ENCODE measurements at places on chromosomes 4 and X.

GRCh38 chr4:28682847-28683246 is 1822.2 kb downstream of the STIM2 start:
- H3K36me3 ChIP-seq: no peaks in the 10 kb centered on the region
- no peaks in the 10 kb centered on the region for H3K27me3 ChIP-seq
- no peak overlapping the region for H3K4me3 ChIP-seq
- no peak for DNase-seq

DNA sequence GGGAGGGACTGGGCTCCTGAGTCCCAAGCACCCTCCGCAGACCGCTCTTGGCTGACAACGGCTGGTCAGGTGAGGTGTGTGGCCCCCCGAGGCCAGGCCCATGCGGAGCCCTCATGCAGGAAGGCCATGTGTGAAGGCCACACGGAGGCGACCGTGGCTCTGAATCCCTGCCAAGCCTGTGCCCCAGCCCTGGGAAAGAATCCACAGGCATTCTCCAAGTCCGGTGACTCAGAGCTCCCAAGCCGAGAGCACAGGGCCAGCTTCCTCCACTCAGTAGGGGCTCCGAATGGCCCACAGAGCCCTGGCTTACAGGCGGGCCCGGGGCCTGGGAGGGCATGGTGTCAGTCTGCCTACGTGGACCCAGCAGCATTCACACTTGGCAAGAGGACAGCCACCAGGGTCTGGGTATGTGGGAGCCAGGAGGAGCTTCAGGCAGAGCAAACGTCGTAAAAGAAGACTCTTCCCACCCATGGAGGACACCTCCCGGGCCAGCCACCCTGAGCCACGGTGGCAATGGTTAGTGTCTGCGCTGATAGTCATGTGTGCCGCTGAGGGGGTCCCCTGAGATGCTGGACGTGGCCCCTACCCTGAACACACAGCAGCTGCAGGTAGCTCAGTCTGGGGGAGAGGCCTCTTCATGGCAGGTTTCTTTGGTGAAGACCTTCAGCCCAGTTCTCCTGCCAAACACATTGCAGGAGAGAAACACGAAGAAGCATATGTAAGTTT is 105.7 kb downstream of the PSAPL1 start:
- H3K4me1 ChIP-seq: no peaks in the 10 kb centered on the region
- peak; percentile 71 for DNase-seq
- H3K27ac ChIP-seq: no peak overlapping the region

GRCh38 chr4:174537634-174538033 is 15.3 kb upstream of the HPGD start:
- DNase-seq: no peak
- no peaks in the 10 kb centered on the region for H3K36me3 ChIP-seq
- peaks cover 6% of the 10 kb centered on the region for H3K27me3 ChIP-seq
- no peak overlapping the region for H3K4me3 ChIP-seq

- H3K4me1 ChIP-seq: no peaks in the 10 kb centered on the region
- no peak overlapping the region for H3K27ac ChIP-seq
- H3K36me3 ChIP-seq: no peaks in the 10 kb centered on the region
- H3K27me3 ChIP-seq: no peaks in the 10 kb centered on the region
These were observed 494.9 kb downstream of the IDS start for GRCh38 chrX:149010013-149010852.

DNA sequence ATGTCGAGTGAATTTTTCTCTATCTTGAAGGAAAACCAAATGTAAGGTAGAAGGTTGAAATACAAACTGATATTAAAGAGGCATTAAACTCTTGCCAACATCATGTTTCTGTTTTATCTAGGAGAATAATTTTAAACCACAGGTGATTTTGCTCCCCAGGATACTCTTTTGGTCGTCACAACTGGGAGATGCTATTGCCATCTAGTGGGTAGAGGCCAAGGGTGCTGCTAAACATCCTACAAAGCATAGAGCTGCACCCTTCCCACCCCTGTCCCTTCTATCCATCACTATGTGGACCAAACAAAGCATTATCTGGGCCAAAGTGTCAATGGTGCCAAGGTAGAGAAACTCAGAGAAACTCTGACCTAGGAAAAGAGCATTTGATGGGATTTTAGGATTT is 154.6 kb upstream of the MAGEB2 start:
- no peak overlapping the region for H3K27ac ChIP-seq
- no peak for DNase-seq
- H3K4me1 ChIP-seq: no peaks in the 10 kb centered on the region
- no peak overlapping the region for H3K4me3 ChIP-seq
- no peaks in the 10 kb centered on the region for H3K27me3 ChIP-seq

GRCh38 chr4:139556071-139556723 is at the start of gene SETD7:
SETD7 (minus strand) TSS chr4:139556219; CDS start chr4:139556137, 82 bp downstream.
- peak; percentile 80 for DNase-seq
- H3K27me3 ChIP-seq: no peaks in the 10 kb centered on the region
- no peaks in the 10 kb centered on the region for H3K36me3 ChIP-seq
- peak within 1 kb of the TSS; percentile 92 for H3K27ac ChIP-seq

Data from heart right ventricle (tissue), 16 donors.